ENCODE measurements at places on chromosomes 7 and 10.

GRCh38 chr10:126169899-126170298, 218.4 kb downstream of the ADAM12 start:
- no peak for DNase-seq

- no peak for DNase-seq
Observed at GRCh38 chr7:32680259-32681173, 185.2 kb downstream of the AVL9 start.

- DNase-seq, result no peak
Observed at GRCh38 chr10:15712883-15713282, 6.8 kb downstream of the ITGA8 start.

GRCh38 chr10:12670004-12670403, 320.7 kb downstream of the CAMK1D start:
- DNase-seq, result no peak

DNA sequence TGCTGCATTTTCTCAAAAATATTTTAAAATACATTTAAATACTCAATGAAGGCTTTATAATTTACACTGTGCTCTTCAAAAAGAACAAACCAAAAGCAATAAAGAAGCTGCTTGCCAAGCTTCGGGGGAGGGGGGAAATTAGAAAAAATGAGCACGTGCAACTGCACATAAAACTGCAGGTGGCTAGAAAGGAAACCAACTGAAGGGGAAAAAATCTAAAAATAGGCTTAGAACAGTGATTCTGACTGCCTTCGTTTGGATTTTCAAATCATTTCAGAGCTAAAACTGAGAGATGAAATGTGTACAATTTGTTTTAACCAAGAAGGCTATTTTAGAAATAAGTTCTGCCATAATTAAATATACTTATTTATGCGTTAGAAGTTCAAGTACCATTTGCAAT, 61.4 kb downstream of the ABI1 start:
- DNase-seq, result no peak

DNA sequence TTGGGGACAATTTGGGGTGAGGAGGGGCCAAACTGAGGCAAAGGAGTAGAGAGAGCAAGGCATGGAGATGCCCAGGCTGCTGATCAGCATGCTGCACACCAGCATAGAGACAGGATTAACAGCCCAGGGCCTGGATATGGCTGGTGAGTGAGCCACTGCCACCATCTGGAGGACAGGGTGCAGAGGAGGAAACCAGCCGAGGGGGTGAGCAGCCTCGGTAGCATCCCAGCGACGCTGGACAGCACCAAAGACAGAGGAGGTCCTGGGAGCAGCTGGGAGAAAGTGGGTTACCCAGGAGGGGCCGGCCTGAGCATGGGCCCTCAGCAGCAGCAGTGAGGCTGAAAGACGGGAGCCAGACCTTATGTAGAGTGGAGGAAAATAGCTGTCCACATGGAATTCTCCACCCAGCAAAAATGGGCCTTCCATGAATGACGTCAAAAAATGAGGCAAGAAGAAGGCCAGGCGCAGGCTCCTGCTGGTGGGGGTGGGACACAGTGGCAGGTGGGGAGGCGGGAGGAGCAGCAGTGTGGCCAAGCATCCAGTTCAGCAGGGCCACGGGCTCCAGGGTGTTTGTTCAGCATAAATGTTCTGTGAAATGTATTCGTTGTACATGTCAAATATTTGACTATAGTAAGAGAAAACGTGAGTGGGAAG, 16.7 kb downstream of the RET start:
- no peak for DNase-seq

- DNase-seq, result no peak
Observed at GRCh38 chr7:131103997-131104396, 223.7 kb upstream of the MKLN1 start.

DNA sequence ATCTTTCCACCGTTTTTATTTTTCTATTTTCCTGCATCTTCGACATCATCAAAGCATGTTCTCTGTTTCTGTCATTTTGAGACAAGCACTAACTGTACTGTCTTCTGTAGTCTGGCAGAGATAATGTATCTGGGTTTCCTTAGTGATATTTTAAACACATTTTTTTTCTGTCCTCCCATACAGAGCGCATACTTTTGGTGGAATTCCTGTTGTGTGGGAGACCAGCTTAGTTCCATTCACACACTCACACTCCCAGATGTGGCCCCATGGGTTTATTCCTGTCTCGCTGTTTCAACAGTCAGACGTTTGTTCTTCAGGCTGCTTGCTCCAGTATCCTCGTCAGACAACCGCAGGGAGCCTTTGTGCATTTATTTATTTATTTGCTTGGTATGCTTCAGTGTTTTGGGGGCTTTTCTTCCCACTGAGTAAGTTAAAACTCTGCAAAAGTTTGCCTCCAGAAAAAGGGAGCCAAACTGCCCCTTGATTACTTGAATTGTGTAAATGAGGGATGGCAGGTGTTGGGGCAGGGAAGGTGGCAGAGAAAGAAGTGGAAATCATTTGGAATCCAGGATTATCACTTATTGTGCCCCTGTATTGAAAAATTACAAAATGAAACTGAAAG, 456.8 kb upstream of the KLF6 start:
- DNase-seq, result no peak

- no peak for DNase-seq
Observed at GRCh38 chr10:117782276-117782675, 239.7 kb downstream of the EMX2 start.

Data from NCI-H2029 treated with DMSO at 0.1 percent for 48 hours (cell line).